ENCODE measurements at places on chromosomes 16 and 17. TPM values are rescaled to one million over a fixed set of nuclear protein-coding genes. Genes with fewer than 3 reads are reported as not detected.

The OTOP2 gene
- 0.06 TPM for polyA plus RNA-seq

The TBC1D3B gene
- polyA plus RNA-seq = 1.5 TPM

The KRT34 gene
- polyA plus RNA-seq = not detected

The DOC2A gene
- 1.9 TPM for polyA plus RNA-seq

The EDC4 gene
- 33.8 TPM for polyA plus RNA-seq

The TMEM204 gene
- polyA plus RNA-seq = 39.8 TPM

The RNF112 gene
- polyA plus RNA-seq = 3.6 TPM

The FADS6 gene
- polyA plus RNA-seq = 0.06 TPM

The CD300LF gene
- 0.36 TPM for polyA plus RNA-seq

The TPSD1 gene
- polyA plus RNA-seq = 0.16 TPM

The UTS2R gene
- not detected for polyA plus RNA-seq

The CEMP1 gene
- polyA plus RNA-seq = 0.66 TPM

The GFAP gene
- polyA plus RNA-seq = 1.3 TPM

The SLC16A13 gene
- 2.4 TPM for polyA plus RNA-seq

The FKBP10 gene
- polyA plus RNA-seq = 50.6 TPM

The ABCC11 gene
- 0.15 TPM for polyA plus RNA-seq

The CRYM gene
- 0.06 TPM for polyA plus RNA-seq

The SHISA9 gene
- polyA plus RNA-seq = 0.06 TPM

The CES3 gene
- 0.22 TPM for polyA plus RNA-seq

Data from adipose tissue (tissue), 3 donors.